HEK293T (cell line): ENCODE measurements at places on chromosomes 13 and 19.

- DNase-seq: no peak
Observed at GRCh38 chr13:96646101-96646500, 348.2 kb downstream of the OXGR1 start.

DNA sequence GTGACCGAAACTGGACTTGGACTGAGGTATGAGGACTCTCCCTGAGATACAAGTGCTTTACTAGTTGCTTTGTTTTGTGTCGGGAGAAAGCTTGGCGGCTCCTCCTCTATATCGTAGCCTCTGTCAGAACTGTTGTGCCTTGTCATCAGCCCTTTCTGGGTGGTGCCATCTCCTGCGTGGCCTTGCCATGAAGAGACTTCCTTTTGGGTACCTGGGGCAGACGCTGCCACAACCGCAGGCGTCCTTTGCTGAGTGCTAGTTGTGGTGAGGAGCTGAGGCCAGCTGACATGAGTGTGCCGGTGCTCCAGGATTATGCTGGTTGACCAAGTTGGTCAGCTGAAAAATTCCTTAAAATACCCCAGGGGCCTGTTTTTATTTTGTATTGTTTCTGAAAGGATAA lies 124.5 kb downstream of the AKAP11 start:
- no peak for DNase-seq

DNA sequence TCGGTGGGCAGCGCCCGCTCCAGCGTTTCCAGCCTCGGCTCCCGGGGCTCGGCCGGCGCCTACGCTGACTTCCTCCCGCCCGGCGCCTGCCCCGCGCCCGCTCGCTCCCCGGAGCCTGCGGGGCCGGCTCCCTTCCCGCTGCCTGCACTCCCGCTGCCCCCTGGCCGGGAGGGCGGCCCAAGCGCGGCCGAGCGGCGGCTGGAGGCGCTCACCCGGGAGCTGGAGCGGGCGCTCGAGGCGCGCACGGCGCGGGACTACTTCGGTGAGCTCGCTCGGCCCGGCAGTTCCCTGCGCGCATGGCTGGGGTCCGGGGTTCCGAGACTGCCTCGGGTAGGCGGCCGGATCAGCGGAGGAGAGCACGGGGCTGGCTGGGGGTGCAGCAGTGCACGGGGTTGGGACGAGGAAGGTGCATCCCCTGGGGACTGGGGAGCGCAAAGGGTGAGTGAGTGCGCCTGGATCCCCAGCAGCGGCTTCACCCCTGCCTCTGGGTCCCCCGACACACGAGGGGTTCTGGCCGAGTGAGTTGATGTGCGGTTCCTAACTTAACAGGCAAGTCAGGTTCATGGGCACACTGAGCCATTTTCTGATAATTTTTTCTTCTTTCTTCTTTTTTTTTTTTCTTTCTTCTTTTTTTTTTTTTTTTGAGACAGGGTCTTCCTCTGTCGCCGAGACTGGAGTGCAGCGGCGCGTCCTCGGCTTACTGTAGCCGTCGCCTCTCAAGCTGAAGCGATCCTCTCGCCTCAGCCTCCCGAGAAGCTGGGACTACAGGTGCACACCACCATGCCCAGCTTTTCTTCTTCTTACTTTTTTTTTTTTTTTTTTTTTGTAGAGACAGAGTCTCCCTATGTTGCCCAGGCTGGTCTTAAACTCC lies 1.1 kb downstream of the WTIP start:
- peak; percentile 27 for DNase-seq

DNA sequence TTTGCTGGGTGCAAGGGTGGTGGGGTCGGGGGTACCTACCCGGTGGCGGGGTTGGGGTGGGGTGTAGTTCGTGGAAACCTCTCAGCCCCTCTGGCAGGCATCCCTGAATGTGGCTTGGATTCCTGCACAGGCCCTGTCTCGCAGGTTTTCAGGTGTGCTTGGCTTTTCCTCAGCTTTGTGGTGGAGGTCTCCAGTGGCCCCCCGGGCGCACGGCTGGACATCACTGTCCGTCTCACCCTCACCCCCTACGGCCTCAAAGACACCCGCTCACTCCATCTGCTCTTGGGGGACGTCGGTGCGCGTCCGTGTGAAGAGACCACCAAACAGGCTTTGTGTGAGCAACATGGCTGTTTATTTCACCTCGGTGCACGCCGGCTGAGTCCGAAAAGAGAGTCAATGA lies 44.3 kb downstream of the ZNF146 start:
- no peak for DNase-seq

- DNase-seq: no peak
Observed at GRCh38 chr13:75489502-75490263, 7.7 kb upstream of the TBC1D4 start.

- DNase-seq: no peak
Observed at GRCh38 chr13:48528720-48529119, 4.2 kb downstream of the RCBTB2 start.

DNA sequence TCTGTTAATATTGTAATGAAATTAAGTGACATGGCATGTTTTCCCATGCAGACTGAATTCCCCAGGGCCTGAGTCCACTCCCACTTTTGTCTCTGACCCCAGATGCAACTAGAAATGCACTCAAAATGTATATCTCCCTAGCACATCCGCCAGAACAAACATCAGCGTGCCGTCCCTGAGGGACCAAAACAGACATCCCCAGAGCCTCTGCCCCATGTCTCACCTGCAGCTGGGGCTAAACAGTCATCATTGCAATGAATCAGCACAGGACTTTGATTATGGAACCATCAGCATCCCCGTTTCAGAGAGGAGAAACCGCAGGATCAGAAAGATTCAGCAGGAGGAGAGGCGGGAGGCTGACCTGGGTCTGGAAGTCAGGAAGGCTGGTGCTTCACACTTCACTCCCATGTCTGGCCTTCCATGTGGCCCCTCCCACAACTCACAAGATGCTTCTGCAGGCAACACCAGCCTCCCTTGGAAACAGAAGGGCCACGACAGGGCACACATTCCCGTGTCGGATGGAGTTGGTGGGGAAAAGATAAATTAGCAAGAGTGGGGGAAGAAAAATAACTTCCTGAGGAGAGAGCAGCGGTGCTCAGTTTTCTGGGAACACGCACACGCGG lies 130.6 kb upstream of the VSTM2B start:
- DNase-seq: no peak

- DNase-seq: no peak
Observed at GRCh38 chr13:37168151-37168550, 62.7 kb upstream of the CSNK1A1L start.

DNA sequence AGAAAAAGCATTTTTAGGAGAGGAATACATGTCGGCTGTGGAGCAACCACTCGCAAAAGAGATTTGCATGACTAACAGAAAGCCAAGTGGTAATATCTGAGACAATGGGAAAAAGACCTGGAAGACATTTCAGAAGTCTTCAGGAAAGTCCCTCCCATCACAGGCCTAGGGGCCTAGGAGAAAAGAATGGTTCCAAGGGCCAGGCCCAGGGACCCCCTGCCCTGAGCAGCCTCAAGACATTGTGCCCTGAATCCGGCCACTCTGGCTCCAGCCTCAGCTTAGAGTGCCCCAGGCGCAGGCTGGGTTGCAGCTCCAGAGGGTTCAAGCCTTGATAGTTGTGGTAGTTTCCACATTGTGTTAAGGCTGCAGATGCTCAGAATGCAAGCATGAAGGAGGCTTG lies 9.4 kb downstream of the ZNF221 start:
- no peak for DNase-seq

DNA sequence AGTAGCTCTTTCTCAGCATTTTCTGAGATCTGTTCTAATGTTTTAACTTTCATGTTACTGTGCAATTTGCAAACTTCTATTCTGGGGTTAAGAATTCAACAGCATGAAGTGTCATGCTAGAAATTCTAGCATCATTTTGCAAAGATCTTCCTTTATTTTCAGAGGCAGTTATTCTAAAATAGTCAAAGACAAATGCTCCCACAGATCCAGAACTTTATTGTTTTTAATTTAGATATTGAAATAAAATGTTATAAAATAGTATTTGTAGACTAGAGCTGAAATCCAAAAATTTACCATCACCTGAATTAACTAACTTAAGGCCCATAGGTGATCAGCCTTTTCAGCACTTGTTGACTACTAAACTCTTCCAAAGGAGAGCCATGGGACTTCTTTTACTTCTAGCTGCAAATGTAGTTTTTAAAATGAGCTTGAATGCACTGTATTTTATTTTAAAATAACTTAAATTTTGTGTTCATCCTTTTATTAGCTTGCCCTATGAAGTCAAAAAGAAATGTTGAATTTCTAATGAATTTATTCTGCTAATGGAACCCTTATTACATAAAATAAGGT lies 3.2 kb downstream of the MAB21L1 start:
- no peak for DNase-seq

DNA sequence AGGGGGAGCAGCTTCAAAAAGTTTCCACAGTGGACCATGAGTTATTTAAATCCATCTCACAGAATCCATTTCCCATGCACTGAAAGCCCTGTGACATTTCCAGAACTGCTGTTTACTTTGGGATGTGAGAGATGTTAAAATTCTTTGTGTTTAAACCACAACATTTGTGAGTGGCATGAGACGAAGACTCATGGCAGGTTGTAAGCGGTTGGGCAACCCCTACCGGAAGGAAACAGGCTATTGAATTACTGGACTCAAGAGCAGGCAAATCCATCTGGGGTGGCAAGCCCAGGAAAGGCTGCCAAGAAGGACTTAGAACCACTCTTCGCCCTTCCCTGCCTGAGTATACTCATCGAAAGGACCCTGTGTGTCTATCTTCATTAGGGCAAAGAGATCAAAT lies 22.3 kb upstream of the CLDN10 start:
- no peak for DNase-seq

DNA sequence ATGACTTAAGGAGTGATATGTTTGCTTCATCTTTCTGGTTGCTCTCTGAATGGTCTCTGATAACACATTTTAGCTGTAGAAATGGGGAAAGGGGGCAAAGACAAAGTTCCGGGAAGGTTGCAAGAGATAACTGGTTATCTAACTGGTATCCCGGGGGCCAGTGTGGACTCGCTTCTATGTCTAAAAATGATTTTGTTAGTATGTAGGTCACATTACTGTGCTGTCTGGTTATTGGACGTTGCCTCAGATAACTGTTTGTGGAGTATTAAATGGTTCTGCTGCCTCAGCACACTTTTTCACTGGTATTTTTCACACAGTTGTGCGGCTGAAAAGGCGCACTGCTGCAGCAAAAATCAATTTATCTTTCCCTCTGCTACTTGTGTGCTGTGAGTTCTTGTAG lies 63.0 kb upstream of the ZNF536 start:
- no peak for DNase-seq

GRCh38 chr13:35527451-35527850 lies 51.0 kb upstream of the MAB21L1 start:
- no peak for DNase-seq

DNA sequence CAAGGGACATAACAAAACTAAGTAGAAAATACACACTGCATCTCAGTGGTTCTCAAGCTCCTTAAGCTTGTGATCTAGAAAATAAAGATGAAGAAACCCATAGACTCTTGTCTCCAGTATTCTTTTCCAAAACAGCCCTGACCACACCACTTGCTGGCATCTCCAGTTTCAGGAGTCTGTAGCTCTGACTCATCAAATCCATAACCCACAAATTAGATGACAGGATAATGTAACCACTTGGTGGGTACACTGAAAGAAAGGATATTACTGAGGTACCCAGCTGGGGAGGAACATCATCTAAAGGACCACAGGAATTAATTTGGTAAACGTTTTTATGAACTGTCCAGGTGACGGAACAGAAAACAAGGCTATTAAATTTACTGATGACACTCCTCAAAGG lies 214.7 kb downstream of the VWA8 start:
- DNase-seq: no peak

DNA sequence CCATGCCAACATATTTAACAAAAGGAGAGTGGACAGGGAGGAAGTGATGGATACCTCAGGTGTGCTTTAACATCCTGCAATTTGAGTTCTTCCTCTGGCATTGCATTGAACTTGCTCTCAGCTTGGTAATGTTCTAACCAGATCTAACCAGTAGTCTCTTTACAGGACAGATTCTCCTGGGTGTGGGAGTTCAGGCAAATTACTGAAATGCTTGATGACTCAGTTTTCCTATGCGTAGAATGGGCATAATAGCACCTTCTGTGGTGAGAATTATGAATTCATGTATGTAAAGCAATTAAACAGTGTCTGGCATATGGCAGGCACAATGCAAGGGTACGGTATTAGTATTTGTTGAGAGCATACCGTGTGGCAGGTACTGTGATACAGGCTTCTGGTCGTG lies 3.6 kb downstream of the AKAP11 start:
- no peak for DNase-seq

DNA sequence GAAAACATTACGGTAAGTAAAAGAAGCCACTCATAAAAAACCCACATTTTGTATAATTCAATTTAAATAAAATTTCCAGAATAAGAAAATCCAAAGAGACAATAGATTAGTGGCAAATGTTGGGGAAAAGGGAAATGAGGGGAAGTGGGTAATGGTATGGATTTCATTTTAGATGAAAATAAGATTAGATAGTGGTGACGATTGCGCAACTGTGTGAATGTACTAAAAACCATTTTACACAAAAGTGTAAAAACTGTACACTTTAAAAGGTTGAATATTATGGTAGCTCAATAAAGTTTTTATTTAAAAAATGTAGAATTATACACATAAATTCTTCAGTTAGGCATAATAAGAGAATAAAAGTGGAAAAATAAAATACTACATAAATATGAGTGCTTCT lies 3.7 kb downstream of the MBD3L1 start:
- DNase-seq: no peak

- DNase-seq: no peak
Observed at GRCh38 chr19:53389978-53390377, 5.0 kb upstream of the ZNF765 start.

DNA sequence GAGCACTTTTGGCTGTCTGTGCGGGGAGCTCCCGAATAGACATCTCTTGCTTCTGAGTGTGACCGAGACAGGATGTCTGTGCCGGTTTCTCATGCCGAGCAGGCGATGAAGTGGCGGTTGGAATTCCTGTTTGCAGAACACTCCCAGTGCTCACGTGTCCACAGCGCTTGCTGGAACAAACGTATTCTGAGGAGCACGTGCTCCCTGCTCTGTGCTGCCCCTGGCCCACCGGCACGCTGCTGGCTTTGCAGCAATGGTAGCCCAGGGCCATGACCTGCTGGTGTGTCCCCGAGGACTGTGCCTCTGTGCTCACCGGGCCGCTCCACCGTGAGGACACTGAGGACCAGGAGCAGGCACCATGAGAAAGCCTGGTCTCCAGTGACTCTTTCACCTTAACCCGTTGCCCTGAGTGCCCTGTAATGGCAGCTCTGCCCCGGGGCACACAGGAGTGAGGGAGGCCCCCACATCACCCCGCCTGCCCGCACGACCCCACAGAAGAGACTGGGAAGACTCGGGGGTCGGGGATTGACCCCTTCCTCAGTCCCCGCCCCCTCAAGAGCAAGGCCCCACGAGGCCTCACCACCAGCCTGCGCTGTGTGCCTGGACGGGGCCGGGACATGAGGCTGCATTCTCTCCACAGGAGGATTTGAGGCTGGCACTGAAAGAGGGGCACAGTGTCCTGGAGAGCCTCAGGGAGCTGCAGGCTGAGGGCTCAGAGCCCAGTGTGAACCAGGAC lies 40.0 kb upstream of the F7 start:
- no peak for DNase-seq
